ENCODE measurements at places on chromosomes 11 and 22. TPM values are rescaled to one million over a fixed set of nuclear protein-coding genes. Genes with fewer than 3 reads are reported as not detected.

DEPDC7 gene
- total RNA-seq: 13.8 TPM

KIF18A gene
- total RNA-seq: 46.4 TPM

DNA sequence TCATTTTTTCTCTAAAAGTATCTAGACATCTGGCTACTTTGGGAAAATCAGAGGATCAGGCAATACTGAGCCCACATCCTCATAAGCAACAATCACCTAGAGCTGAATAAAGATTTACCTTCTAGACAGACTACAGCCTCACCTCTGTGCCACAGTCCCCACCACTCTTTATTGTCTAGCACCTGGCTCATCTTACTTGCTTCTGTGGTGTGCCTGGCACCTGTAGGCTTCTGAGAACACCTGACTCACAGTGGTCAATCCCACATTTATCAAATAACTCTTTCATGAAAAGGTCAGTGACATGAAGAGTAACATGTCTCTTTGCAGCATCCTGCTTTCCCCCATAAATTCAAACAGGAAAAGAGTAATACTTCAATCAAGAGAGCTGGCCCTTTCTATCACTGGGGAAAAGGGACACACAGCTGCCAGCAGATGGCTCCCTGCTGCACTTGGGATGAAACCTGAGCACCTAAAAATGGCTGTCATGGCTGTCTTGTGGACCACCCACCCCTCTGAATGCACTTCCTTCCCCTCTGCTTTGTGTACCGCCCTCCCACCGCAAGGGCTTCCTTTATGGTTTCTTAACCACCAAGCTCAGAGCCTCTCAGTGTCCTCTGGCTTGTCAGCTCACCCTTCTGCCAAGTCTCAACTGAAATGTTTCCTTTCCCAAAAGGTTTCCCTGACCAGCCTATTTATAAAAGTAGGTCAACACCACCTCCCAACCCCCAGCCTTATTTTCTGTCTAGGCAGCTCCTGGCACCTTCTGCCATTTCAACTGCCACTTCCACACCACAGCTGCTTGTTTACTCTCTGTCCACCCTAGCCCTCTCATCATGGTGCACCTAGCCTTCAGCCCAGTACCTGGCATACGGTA is 9.3 kb downstream of the TFIP11 start:
- DNase-seq: peak; percentile 22

- no peak for DNase-seq
Observed at GRCh38 chr11:113393501-113393985, 6.0 kb downstream of the ANKK1 start.

GRCh38 chr11:92941676-92942571 is 27.5 kb upstream of the MTNR1B start:
- peak; percentile 10 for DNase-seq

- no peak for DNase-seq
Observed at GRCh38 chr11:121268581-121268980, 24.0 kb upstream of the SC5D start.

DNA sequence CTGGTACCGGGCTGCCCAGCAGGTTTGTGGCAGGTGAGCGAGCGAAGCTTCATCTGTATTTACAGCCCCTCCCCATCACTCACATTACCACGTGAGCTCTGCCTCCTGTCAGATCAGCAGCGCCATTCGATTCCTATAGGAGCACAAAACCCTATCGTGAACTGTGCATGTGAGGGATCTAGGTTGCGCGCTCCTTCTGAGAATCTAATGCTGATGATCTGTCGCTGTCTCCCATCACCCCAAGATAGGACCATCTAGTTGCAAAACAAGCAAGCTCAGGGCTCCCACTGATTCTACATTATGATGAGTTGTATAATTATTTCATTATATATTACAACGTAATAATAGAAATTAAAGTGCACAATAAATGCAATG is 15.8 kb upstream of the VSIG10L2 start:
- no peak for DNase-seq

CAPRIN1 gene
- total RNA-seq: 232 TPM

DNA sequence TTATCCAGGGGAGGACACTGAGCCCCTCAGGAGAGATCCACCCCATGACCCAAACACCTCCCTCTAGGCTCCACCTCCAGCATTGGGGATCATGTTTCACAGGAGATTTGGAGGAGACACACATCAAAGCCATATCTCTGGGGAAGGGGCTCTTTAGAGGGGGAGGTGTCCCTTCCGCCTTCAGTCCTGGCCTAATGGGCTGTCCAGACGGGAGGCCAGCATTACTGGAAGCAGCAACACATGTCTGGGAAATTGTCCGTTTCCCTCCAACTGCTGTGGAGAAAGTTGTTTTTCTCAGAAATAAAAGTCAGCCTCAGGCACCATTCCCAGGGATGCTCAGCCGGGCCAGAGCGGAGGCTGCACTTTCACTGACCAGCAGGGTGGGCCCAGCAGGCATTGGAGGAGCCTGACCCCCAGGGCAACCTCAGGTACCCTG is 9.5 kb downstream of the CACNA1I start:
- no peak for DNase-seq

- peak; percentile 36 for DNase-seq
Observed at GRCh38 chr11:2975594-2975993, 16.5 kb downstream of the NAP1L4 start.

MAJIN gene
- not detected for total RNA-seq

DNA sequence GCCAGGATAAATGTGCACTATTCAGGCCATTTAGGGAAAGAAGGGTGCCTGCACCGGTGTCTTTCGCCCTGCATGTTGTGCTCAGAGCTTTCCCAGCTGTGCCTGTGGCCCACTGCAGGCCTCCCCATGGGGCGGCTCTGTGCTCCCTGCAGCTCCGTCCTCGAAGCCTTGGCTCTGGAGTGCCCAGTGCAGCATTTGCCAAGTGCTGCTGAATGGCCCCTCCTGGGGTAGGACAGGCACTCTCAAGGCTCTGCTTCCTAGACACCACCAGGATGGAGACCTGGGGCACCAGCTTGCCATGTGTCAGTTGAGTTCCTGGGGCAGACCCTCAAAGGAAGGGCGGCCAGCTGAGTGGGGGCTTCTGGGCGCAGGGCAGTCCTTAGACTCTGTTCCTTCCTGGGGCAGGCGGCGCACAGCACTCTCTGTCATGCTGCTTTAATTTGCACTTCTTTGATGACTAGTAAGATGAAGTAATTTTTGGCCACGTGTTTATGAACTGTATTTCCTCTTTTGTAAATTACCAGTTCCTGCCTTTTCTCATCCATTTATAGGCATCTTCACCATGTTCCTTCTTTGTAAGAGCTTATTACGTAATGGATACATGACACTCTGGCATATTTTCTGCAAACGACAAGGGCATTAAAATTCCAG is 32.1 kb upstream of the GNB1L start:
- DNase-seq: peak; percentile 42

SCGB1A1 gene
- total RNA-seq: not detected

GRCh38 chr11:61841636-61842527 is 13.8 kb downstream of the FADS2 start:
- no peak for DNase-seq

OR8J1 gene
- total RNA-seq: not detected

DNA sequence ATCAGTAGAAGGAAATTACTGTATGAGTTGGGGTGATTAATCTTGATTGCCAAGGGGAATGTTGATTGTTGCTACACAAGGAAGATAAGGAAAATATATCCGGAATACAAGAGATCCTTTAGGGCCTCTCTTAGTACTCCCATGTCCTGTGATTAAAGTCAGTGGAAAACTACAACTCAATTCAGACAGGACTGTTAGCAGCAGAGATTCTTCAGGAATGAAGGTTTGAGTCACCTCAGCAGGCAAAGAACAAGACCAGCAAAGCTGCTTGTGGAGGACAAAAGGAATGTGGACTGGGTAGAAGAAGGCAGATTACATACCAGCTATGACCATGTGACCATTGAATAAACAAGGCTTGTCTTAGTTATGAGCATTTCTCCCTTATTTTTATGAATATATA is 478.2 kb downstream of the BUD13 start:
- no peak for DNase-seq

GRCh38 chr11:35546317-35546716 is 20.9 kb upstream of the PAMR1 start:
- no peak for DNase-seq

- peak; percentile 37 for DNase-seq
Observed at GRCh38 chr11:35614939-35615569, 3.2 kb upstream of the FJX1 start.

DNA sequence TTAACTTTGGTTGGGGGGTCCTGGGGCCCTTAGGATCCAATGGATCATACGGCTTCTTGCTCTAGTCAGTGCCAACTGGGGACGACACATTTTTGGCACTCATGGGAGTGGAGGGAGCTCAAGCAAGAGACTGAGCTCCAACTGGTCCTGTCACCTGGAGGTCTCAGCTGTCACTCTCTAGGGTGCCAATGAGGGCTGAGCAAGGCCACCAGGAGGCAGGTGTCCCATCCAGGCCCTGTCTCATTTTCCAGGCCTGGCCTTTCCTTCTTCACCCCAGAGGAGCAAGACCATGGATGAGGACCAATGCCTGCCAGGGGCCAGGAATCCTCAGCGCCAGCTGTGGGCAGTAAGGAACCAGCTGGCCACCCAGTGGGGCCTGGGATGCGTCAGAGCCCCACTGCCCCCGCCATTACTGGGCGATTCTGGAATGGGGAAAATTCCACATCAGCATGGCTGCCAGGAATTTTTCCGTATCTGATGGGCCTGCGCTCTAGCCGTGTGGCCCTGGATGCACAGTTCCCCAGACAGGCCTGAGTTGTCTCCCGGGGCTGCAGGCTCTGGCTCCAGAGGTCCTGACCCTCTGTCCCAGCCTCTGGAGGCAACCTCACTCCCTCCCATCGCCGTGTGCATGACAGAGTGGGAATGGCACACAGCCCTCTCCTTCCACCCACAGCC is 669 bp upstream of the GAL3ST1 start:
- DNase-seq: peak; percentile 66

- no peak for DNase-seq
Observed at GRCh38 chr11:19558189-19558986, 154.2 kb upstream of the NAV2 start.

PHOX2A gene
- total RNA-seq: not detected

APOBEC3B gene
- 4.9 TPM for total RNA-seq

DNA sequence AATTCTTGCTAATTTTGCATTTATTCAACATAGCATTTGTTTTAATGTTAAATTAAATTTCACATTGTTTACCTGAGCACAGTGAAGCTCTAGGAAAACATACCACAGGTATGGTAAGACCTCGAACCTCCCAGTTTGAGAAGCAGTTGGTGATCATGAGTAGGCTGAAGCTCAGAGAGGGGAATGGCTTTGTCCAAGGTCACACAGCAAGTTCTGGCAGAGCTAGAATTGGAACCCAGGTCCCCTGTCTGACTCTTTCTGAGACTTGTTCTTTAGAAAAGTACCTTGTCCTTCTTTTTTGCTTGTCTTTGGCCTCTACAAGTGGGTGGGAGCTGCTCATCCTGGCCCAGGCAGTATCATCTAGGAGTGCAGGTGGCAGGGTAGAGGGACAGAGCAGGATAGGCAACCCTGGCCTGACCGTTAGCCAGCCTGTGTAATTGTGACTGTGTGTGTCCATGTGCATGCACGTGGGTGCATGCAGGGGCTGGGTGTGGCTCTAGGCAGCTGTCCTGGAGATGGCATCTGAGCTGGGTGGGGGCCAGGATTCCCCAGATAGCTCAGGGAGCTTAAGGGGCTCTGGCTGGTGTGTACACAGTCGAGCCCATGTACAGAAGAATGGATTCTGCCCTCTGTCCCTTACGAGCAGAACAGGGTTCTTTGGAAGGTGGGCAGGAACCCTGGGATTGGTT is 21.6 kb downstream of the PHLDB1 start:
- DNase-seq: no peak

DNA sequence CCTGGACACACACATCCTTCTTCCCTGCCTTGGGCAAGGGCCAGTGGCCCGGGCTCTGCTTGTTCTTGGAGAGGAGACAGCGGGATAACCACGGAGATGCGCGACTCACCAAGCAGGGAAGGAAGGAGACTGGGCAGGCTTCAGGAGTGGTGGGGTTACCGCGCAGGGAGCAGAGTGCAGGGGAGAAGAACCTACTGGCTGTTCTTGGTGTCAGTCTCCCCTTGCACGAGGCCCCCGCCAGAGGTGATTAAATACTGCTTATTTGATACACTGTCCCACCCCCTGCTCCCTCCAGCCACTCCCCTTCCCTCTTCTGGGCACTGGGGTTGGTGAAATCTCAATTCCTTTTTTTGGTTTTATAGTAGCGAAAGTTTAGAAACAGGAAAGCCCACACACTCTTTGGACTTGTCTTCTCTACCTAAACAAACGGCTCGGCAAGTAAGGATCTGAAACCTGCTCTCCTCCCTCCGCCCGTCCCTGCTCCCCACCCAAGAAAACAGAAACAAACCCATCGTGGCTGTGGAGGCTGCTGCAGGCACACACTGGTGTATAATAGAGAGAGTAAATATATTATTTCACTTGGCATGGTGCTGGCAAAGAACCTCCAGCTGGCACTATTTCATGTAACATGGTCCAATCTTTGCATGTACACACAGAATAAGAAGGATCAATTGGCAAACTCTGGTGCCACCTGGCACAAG is 10.8 kb downstream of the LARGE2 start:
- DNase-seq: peak; percentile 23

ARSA gene
- total RNA-seq: 14.3 TPM

DNA sequence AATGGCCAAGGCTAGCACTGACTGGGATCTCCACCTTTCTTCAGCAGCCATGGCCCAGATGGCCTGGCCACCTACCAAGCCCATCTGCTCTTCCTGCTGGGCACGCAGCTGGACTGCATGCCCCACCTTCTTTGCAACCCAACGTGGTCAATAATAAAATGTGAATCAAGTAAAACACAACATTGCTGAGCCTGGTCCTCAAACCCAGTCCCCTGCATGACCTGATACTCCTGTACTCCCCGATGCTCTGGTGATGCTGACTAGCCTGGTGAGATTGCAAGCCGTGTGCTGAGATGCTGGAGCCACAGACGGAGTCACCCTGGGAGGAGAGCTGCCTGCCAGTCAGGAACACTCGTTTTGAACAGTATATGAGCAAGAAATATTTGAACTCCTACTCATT is 34.0 kb downstream of the PARVG start:
- DNase-seq: no peak

NCR3LG1 gene
- 0.52 TPM for total RNA-seq

DNA sequence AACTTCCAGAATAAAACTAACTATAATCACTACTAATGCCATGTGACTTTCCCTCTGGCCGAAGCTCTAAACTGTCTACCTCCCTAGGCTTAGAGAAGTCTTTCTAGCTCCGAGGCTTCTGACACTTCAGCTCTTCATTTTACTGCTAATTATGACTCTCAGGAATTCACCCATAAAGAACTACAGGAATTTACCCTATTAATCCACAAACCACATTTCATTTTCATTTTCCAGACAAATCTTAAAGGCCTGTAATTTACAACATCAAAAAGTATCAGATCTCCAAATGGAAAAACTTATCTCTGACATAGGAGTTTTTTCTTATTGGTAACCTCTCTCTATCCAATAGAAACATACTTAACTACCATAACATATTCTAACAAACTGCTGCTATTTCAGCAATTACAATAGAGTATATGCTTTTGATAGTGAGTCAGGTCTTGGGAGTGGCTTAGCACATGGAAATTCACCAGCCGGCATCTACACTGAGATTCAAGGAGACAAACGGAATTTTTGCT is 33.4 kb downstream of the MRTFA start:
- DNase-seq: peak; percentile 52

- DNase-seq: no peak
Observed at GRCh38 chr11:47137476-47137875, 39.2 kb downstream of the ARFGAP2 start.

- DNase-seq: no peak
Observed at GRCh38 chr11:77202941-77203900, 75.2 kb downstream of the MYO7A start.

MICALL1 gene
- total RNA-seq: 45.6 TPM

Measured in A172 (cell line).